AG10803 (cell line): ENCODE measurements at places on chromosomes 4 and X.

DNA sequence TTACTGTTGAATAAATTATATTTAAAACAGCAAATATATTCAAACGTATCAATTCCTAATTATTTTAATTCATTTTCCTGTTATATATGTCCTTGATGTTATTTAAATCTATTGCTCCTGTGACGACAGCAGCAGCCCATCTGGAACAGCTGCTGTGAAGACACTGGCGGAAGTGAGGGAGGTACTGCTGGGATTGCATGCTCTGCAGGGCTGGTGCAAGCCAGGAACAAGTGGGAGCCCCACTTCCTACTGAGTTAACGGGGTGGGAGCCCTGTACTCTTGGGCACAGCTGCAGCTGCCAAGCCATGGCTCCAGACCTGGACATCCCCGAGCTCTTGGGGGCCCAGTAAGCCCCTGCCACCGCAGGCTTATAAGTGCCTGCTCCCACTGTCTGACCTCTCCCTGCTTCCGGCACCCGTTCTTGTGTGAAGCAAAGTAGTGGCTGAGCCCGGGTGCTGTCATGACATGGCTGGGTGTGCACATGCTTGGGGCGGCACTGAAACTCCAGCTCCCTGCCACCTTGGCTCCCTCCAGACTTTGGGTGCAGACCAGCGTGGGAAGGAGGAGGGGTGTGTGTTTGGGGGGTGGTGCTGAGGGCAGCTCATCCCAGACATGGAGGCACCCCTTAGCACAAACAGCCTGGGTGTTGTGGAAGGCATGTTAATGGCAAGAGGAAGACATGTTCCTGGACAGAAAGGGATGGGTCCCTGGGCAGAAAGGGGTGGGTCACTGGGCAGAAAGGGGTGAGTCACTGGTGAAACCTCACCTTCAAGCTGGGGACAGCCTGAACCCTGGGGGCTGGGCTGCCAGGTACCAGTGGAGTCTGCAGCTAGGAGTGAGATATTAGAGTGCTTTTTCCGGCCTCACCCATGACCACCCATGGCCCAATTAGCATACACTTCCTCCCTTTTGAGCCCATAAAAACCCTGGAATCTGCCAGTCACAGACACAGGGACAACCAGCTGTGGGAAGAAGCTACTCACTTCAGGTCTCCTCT is 1981.3 kb upstream of the IGFBP7 start:
- no peak for DNase-seq

DNA sequence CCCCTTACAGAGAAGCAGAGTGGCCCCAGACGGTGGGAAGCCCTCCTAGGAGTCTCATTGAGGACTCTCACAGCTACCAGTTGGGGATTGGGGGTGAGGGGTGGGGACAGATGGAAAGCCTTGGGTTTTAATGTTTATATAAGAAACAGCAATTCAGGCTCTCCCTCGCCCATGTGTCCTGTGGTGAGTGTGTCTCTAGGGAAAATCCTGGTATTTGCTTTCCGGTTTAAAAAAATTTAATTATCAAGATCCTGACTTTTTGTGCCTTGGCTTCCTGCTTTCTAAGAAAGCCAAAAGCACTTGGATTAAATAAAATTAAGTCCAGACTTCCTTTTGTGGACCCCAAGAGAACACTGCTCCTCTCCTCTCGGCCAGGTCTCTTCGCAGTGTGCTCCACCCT is 93.8 kb downstream of the SOWAHB start:
- peak; percentile 80 for DNase-seq

- DNase-seq, result no peak
Observed at GRCh38 chr4:89704651-89705395, 132.1 kb downstream of the SNCA start.

DNA sequence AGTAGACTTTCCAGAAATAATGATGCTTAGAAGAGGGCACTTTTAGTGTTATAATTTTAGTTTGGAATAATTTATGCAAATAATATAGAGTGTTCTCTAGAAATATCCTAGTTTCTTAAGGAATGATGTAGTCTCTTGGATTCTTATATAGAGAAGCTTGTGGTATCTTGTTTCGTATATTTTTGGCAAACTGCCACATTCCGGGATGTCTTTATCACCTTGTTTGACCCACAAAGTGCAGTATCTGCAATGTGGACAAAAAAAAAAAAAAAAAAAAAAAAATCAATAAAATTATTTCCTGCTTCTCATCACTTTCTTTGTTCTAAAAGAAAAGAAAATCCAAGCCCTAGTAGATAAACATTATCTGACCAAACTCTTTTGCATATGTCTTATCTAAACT is 1577.7 kb upstream of the TENM3 start:
- DNase-seq, result no peak

DNA sequence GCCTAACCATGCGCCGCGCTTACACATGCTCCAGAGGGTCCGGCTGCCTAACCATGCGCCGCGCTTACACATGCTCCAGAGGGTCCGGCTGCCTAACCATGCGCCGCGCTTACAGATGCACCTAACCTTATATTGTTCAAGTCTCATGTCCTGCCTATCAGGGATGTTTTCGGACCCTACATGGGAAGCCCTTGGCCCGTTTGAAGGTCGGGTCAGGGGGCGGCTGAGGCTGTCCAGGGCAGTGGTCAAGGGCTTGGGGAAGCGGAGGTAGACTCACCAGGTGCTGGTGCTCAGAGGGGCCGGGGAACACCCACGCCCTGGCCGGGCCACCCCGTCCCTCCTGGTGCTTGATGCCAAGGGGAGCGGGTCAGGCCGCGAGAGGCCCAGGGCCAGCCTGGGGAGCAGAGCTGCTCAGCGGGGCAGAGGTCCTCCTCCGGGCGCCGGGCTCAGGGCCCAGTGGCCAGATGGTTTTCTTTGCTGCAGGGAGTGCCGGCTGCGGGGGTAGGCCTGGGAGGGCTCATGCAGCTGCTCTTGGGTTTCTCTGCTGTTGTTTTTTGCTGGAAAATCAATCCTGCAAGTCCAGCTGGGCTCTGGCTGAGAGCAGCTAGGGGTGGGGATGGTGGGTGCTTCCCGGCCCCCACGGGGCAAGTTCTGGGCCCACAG is 35.4 kb upstream of the SPON2 start:
- peak; percentile 80 for DNase-seq

DNA sequence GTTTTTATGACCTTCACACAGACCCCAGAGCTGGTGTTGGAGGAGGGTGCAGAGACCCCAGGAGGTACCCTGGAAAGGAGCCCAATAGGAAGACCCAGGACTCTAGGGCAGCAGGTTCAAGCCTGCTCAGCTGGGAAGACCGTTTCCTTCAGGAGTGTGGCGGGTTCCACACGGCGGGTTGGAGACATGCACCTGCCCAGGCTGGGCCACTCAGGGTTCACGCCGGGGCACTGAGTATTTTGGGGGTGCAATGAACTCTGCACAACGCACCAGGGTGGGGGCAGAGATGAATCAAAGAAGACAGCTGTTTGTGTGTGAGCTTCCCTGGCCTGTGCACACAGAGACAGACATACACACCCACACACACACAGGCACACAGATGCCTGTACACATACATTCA is 52.5 kb upstream of the PPP2R3B start:
- no peak for DNase-seq

DNA sequence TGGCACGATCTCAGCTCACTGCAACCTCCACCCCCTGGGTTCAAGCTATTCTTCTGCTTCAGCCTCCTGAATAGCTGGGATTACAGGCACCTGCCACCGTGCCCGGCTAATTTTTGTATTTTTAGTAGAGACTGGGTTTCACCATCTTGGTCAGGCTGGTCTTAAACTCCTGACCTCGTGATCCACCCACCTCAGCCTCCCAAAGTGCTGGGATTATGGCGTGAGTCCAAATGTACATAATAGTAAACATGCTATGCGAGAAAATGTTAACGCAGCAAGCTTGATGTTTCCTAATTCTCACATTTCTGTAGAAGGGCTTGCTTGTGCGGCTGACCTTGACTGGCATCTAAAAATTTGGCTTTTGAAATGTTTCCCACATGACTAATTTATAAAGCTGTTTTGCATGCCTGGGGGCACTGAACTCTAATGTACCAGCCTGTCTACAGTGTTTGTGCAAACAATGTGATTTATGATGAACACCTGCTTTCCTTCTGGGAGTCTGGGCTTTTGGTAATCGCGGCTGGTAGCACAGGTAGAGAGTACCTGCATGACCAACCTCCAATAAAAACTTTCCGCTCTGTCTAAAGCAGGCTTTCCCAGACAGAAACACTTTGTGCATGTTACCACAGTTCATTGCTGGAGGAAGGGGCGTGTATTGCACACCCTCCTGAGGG is 216.8 kb downstream of the IL15 start:
- peak; percentile 32 for DNase-seq

DNA sequence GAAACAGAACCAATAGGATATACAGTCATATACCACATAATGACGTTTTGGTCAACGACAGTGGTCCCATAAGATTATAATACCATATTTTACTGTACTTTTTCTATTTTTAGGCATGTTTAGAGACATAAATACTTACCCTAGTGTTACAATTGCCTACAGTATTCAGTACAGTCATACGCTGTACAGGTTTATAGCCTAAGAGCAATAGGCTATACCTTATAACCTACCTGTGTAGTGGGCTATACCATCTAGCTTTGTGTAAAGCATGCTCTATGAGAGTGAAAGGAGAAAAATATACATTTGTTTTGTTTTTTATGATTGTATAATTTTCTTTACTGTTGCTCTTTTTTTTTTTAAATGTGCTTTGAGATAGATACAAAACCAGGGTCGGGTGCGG is 52.0 kb upstream of the PABPC1L2A start:
- no peak for DNase-seq

DNA sequence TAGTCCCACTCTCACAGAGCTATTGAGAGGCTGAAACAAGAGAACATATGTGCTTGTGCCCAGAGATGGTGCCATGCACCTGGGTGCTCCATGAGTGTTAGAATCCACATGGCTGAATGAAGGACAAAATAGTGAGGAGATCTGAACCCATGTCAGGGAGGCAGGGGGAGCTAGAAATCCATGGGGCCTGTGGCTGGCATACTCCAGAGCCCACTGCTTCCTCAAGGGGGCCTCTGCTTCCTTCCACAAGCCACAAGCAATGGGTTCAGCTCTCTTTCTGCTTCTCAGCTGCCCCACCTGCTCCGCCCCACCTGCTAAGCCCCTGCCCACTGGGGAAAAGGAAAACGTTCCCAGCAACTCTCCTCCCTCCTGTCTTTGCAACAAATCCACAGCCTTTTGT is 46.1 kb downstream of the PJA1 start:
- DNase-seq, result no peak

DNA sequence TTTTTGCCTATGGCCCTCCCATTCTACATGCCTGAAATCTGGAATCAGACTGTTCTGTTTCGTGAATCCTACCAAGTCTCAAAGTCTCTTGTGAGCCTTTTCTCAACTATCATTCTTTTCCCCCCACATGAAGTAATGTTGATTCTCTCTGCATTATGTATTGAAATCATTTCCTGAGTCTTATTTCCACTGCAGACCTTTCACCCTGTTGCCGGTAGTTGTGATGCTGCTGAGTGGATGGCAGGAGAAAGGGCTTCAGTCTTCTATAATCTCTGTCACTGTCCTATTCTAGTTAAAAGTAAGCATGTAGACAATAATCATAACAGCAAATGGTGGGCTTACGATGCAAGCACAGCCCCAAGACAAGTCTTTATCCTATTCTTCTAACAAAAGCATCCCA is 75.0 kb downstream of the TBC1D9 start:
- no peak for DNase-seq

- DNase-seq, result no peak
Observed at GRCh38 chrX:55004231-55004630, 4.1 kb downstream of the APEX2 start.

GRCh38 chr4:127967141-127967775 is 2.1 kb downstream of the ABHD18 start:
- peak; percentile 6 for DNase-seq

DNA sequence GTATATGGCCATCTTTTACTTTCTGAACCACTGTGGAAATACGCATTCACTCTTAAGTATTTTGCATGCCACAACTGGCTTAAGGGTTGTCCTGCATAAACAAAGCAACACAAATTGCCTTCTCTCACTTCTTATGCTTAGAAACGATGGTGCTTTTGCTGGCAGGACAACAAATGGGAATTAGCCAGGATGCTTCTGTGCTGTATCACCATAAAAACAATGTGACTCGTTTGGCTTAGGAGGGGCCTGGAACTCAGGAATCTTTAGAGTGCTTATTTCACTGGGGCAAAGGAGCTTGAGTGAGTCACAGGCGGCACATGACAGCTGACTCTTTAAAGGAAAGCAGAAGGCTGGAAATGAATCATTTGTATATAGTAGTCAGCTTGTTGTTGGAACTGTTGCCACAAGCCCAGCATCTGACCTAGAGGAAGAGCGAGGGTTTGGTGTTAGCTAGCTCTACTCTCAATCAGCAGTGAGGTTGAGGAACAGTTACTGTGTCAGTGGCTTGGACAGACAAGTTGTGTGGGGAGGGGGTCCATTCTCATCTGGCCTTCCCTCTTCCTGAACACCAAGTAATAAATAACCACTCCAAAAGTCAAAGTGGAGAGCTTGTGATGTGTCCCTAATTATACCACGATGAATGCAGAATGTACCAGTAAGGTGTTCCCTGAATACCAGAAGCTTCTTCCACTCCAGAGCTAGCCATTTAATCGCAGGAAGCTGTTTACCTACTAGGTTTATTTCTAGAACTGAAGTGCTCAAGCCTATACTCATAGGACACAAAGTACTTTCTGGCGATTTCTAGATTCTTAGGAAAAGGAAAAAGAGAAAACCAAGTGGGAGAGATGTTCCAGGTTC is 293.1 kb downstream of the CAMK2D start:
- DNase-seq, result peak; percentile 100

DNA sequence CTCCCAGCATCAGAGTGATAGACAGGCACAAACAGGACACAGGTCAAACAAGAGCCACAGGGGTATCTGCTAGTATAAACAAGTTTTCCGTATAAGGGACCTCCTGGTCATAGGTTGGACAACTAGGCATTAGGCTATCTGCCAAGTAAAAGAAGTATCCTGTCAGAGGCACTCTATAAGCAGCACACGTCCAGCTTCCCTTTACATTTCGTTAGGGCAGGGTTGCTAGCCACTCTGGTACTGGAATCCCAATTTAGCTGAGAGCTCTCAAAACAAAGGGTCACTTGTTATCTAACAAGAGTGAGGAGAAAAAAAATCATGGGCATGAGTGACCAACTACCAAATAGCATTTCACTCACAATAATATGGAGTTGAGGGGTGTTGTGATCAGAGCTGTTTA is 780.7 kb upstream of the DIAPH2 start:
- no peak for DNase-seq

DNA sequence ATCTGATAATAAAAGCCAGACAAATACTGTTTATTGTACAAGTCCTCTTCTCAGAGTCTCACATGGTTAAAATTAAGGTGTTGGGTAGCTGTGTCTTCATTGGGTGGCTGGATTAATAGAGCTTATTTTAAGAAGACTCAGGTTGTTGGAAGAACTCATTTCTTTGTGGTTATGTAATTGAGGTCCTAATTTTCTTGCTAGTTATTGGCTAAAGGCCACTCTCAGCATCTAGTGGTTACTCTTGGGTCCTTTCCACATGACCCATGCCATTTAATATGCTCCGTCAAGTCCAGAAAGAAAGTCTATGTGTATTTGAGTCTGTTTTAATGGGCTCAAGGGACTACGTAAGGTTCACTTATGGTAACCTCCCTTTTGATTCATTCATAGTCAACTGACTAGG is 1668.6 kb upstream of the AGA start:
- no peak for DNase-seq
